ENCODE measurements at places on chromosomes 1 and 21.

- no peak for DNase-seq
Measured at GRCh38 chr1:93774707-93775106, 93.1 kb upstream of the BCAR3 start.

DNA sequence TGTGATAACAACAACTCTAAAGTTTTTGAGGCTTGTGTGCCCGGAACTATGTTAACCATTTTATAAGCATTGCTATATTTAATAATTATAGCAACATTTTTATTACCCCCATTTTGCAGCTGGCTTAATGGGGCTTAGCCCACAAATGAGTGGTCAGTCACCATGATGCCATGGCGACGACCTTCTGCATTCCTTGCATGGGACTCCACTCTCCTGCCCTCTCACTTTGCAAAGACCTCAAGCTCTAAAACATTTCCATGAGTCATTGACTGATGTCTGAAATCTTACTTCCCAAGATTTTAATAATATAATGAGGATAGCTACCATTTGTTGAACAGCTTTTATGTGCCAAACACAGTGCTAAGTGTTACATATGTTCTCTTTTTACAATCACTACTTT, 15.4 kb downstream of the NGF start:
- DNase-seq = no peak

GRCh38 chr1:172967936-172968335, 82.8 kb downstream of the TNFSF18 start:
- no peak for DNase-seq

DNA sequence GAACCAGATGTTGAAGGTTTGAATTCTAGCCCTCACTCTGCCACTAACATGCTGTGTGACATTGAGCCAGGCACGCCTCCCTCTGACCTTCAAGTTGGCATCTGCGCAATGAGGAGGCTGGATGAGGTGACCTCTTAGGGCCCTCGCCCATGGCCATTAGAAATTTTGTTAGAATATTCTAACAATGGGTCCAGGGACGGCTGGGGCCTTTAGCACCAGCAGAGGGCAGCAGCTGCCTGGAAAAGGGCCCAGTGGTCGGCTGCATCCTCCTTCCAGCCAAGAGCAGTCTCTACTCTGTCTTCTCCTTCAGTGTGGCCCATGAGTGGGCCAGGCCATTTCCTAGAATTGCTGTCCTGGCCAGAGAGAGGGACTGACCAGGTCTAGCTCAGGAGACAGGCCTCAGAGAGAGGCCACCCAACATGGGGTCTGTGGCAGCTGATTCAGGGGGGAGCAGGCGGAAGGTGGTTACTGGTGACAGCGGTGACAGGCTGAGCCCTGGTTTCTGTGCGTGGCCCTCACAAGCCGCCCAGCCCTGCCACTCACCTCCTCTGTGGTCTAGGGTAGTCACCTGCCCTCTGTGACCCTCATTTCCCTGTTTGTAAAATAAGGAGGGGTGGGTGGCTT, 101.3 kb upstream of the ACTL8 start:
- no peak for DNase-seq

- no peak for DNase-seq
Measured at GRCh38 chr1:232853994-232854797, 49.0 kb downstream of the MAP10 start.

- DNase-seq = no peak
Measured at GRCh38 chr1:178038372-178038771, 55.5 kb upstream of the RASAL2 start.

GRCh38 chr1:8065369-8065768, 39.3 kb upstream of the ERRFI1 start:
- no peak for DNase-seq

- DNase-seq = peak; percentile 87
Measured at GRCh38 chr1:212488436-212489283, 55.9 kb downstream of the NENF start.

GRCh38 chr1:43834280-43835081, 99.1 kb upstream of the ARTN start:
- no peak for DNase-seq

DNA sequence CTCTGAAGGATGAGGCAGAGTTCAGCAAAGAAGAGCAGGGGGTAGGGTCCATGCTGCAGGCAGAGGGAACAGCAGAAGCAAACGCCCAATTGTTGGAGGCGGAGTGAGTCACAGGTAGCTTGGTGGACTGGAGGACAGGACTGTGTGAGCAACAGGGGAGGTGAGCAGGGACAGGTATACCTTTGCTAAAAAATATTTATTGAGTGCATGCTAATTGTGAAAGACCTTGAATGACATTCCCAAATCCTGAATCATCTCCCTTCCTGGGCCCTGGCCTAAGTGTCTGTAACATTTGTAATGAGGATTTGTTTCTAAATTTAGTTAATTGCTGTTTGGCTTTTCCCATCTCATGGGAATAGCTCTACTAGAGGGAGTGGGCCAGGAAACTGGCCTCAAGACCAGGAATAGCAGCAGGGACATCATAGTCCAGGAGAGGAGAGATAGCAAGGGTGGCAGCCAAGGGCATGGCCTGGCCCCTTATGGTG, 123.7 kb downstream of the FOXD2 start:
- no peak for DNase-seq

- no peak for DNase-seq
Measured at GRCh38 chr1:42692461-42692860, 10.2 kb downstream of the YBX1 start.

GRCh38 chr1:241702442-241703373, 50.6 kb downstream of the WDR64 start:
- DNase-seq = no peak

- DNase-seq = no peak
Measured at GRCh38 chr1:175413367-175413766, 220.8 kb upstream of the KIAA0040 start.

DNA sequence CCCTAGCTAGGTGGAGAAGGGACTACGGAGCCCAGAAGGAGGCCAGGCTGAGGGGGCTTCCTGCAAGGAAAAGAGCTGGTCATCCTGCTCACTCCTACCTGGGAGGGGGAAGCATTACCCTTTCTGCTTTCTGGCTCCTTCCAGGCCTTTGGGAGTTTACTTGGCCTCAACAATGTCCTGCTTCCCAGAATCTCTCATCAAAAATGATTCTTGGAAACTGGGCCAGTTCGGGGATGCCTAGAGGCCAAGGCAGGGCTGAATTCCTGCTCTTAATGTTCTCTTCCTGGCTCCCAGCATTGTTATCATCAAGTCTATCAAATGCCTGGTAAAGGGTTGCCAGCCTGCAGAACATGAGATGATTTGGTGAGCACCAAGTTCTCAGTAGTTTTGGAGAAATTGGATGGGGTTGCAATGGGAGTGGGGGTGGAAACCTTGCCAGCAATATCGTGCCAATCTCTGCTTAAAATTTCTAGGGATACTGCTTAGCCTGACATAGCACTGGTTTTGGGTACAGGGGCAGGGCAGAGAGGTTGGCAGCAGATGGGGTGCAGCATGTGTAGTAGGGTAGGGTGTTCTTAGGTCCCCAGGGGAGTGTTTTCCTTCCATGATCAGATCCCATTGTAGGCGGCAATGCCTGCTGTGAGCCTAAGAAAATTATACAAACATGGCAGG, 7.7 kb upstream of the PAFAH2 start:
- no peak for DNase-seq

DNA sequence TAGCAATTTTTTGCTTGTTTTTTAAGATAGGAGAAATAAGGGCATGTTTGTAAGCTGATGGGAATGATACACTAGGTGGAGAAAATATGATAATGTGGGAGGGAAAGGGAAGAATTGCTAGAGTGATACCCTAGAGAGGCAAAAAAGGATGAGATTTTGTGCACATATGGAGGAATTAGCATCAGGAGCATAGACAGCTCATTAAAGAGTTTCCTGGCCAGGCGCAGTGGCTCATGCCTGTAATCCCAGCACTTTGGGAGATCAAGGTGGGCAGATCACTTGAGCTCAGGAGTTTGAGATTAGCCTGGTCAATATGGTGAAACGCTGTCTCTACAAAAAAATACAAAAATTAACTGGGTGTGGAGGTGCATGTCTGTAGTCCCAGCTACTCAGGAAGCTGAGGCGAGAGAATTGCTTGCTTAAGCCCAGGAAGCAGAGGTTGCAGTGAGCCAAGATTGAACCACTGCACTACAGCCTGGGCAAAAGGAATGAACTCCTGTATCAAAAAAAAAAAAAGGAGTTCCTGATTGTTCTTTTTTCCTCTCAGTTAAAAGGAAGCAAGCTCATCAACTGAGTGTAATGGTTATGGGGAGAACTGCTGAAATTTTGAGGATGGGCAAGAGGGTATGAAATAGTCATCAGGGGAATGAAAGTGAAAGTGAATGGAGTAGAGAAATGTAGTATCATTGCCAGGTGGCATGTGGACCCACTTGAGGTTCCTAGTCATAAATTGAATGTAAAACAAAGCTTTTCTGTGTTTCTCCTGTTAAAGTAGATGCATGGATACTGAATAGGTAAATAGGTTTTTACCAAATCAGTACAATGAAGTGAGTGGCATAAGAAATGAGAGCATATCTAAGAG, 35.5 kb downstream of the SH3GLB1 start:
- DNase-seq = no peak

GRCh38 chr1:41320895-41321676, 40.1 kb upstream of the FOXO6 start:
- DNase-seq = no peak

DNA sequence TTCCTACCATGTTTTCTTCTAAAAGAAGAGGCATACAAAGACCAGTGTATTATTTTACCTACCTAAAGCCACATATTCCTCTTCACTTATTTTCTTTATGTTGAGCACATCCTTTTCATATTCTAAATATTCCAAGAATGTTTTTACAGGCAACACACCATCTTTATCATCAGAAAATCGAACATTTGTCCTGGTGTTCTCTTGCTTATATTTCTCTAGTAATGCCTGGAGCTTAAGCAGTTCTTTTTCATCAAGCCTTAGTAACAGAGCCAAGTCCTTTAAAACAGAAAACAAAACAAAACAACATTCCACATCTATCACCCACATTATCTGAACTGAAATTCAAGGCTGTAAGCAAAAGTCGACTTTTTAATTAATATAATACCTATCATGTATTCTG, 88.7 kb downstream of the IARS2 start:
- no peak for DNase-seq

DNA sequence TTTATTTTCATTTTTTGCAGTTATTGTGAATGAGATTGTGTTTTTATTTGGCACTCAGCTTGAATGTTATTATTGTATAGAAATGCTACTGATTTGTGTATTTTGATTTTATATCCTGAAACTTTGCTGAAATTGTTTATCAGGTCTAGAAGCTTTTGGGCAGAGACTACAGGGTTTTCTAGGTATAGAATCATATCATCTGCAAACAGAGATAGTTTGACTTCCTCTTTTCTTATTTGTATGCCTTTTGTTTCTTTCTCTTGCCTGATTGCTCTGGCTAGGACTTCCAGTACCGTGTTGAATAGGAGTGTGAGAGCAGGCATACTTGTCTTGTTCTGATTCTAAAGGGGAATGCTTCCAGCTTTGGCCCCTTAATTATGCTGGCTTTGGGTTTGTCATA, 27.3 kb downstream of the ZNF691 start:
- DNase-seq = no peak
